ENCODE measurements at places on chromosomes 12 and 14.

DNA sequence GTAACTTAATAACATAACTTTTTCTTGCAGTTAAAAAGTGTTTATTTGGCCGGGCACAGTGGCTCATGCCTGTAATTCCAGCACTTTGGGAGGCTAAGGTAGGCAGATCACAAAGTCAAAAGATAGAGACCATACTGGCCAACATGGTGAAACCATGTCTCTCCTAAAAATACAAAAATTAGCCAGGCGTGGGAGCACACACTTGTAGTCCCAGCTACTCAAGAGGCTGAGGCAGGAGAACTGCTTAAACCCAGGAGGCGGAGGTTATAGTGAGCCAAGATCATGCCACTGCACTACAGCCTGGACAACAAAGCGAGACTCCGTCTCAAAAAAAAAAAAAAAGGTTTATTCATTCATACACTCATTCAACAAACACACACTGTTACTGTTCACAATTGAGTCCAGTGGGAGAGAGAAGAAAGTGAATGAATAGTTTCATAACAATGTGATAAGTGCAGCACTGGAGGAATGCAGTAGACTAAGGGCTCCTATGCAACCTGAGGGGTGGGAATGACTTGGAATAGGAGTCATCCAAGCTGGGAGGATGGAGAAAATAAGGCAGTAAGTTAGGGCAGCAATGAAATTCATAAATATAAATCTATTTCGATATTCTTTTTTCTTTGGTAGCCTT is 19.8 kb downstream of the DAD1 start:
- no peak for DNase-seq

DNA sequence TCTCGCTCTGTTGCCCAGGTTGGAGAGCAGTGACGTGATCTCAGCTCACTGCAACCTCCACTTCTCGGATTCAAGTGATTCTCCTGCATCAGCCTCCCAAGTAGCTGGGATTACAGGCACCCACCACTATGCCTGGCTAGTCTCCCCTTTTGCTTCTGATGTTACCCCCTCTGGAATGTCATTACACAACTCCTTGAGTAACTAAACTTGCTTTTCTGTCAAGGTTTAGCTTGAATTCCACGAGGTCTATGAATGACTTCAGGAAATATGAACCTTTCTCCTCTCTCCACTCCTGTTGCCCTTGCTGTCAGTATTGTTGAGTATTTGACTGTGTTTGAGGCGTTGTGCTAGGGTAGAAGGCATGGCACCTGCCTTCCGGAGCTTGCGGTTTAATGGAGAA is 16.8 kb upstream of the RTRAF start:
- DNase-seq = no peak

- no peak for DNase-seq
These were observed 127.0 kb downstream of the MED13L start for GRCh38 chr12:116150452-116150851.

DNA sequence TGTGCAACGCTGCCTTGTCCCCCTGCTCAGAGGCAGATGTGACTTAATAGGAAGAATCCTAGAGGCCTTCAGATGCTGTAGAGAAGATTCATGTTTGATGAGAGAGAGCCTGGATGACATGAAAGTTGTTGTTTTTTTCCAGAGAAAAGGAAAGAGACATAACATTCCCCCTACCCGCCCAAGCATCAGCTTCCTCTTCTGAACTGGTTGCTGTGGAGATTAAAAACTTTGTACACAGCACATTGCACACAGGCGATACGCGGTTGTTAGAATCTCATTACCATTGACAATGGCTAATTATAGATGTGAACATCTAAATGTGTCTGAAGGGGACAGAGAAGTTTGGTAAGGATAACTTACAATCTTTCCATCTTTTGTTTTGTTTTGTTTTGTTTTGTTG is 13.6 kb upstream of the ETFBKMT start:
- DNase-seq = no peak

DNA sequence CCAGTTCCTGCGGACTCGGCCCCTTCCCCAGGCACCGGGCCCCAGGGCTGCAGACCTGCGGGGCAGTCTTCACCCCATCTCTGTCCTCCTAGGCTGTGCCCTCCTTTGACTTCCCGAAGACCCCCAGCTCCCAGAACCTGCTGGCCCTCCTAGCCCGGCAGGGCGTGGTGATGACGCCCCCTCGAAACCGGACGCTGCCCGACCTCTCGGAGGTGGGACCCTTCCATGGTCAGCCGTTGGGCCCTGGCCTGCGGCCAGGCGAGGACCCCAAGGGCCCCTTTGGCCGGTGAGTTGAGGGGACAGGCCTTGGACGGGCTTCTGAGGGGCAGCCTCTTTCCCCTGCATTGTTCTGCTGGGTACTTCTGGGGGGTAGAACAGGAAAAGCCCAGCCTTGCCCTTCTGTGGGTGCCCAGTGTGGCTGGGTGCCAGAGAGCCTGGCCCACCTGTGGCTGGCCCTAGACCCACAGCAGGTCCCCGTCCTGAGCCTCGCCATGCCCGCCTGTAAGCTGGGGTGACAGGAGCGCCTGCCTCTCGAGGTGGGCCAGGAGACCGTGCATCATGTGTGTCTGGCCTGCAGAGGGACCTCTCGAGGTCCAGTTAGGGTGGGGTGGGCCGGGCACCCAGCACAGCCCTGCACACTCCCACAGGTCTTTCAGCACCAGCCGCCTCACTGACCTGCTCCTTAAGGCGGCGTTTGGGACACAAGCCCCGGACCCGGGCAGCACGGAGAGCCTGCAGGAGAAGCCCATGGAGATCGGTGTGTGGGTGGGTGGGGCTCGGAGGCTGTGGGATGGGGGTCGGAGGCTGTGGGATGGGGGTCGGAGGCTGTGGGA is 12.6 kb upstream of the PUS1 start:
- DNase-seq = no peak

DNA sequence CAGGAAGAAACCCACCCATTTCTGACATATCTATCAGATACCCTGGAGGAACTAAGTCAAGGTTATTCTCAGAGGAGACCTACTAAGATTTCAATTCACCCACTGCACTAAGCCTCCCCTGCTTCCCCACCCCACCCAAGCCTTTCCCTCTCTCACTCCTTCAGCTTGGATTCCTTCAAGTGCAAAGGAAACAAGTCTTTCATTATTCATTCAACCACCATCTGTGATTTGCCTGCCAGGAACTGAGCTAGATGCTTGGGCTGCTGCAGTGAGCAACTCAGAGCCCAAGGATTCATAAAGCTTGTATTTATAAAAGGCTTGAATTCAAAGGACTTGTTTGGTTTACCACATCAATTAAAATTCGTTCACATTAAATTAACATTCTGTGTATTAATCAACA is 161.3 kb downstream of the GXYLT1 start:
- DNase-seq = no peak

DNA sequence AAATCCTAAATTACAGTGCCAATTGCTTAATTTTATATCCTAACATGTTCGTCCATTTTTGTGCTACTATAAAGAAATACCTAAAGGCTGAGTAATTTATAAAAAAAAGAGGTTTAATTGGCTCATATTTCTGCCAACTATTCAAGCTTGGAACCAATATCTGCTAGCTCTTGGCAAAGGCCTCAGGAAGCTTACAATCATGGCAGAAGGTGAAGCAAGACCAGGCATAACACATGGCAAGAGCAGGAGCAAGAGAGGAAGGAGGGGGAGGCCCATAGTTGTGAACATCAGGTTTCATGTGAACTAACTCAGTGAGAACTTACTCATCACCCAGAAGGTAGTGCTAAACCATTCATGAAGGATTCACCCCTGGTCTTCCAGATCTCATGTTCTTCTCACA is 494.3 kb downstream of the CCER1 start:
- no peak for DNase-seq
